ENCODE measurements at places on chromosomes 12 and 14.

DNA sequence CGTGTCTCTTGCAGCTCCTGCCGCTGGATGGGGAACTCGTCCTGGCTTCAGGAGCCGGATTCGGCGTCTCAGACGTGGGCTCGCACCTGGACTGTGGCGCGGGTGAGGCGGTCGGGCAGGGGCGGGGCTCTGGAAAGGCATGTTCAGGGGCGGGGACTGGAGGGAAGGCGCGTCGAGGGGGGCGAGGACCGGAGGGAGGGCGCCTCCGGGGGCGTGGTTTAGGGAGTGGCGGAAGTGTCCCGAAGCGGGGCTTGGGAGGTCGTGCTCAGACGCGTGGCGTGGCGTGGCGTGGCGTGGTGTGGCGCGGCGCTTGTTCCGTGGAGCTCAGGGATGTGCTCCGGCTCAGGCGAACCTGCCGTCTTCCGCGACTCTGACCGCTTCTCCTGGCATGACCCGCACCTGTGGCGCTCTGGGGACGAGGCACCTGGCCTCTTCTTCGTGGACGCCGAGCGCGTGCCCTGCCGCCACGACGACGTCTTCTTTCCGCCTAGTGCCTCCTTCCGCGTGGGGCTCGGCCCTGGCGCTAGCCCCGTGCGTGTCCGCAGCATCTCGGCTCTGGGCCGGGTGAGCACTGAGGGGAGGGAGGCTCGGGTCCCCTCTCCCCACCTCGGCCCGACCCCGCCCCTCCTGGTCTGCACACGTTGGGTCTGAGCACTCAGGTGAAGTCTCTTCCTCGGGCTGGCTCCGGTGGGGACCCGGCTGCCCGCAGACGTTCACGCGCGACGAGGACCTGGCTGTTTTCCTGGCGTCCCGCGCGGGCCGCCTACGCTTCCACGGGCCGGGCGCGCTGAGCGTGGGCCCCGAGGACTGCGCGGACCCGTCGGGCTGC lies 6.2 kb downstream of the AMN start:
- DNase-seq = peak; percentile 43

GRCh38 chr12:7498809-7499208 lies 4.8 kb downstream of the CD163 start:
- DNase-seq = no peak

- DNase-seq = no peak
These were observed 659 bp downstream of the TRAFD1 start for GRCh38 chr12:112126000-112126438.

DNA sequence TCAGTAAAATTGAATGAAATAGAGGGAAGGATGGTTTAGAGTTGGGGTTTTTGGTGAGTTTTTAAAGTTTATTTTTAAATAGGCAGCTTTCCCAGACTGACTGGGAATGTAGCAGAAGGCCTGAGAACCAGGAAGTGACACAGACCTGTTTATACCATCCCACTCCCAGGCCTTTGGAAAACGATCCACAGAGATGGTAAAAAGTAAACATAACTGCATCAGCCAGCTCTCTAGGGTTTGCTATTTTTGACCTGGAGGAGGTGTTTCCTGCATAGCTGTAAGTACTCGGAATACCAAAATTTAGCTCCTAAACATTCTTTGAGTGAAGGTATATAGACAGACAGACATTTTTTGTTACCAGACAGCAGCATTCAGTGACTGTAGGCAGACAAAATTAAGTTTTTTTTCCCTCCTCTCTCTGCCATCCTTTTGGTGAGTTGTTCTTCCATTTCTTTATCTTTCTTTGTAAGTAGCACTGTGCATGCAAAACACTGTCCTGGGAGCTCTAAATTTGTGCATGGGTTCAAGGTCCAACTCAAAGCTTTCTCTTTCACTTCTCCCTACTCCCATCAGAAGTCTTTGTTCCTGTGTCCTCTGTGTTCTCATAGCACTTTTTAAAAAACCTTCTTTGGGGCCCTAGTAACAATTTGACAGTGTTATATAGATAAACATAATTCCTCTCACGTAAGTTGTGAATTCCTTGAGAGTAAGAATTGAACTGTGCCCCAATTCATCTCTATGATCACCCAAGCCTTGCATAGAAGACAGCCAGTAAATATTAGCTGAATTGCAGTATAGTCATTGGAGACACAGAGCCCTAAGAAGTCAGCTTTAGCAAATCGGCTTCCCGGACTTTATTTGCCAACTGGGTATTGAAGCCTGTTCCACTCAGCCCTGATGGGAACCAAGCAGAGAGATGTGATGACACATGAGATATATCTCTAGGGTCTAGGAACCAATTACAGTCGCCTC lies 37.4 kb downstream of the SUSD6 start:
- no peak for DNase-seq

- DNase-seq = no peak
These were observed 222.5 kb downstream of the PIK3C2G start for GRCh38 chr12:18483698-18484325.

DNA sequence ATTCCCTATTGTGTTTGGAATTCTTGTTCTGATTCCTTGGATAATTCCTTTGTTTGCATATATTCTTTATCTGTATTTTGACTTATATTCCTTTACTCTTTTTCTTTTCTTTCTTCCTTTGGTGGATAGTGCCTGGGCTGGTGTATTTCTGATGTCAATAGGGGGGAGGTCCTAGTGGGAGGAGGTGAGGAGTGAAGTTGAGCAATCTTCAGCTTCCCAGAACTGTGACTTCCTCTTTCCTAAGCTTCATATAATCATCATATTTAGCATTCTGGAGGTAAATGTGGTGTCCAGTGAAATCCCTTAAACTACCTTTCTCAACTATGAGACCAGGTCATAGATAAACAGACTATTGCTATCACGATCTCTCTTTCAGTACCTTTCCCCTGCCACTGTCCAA lies 29.6 kb upstream of the TBPL2 start:
- no peak for DNase-seq

DNA sequence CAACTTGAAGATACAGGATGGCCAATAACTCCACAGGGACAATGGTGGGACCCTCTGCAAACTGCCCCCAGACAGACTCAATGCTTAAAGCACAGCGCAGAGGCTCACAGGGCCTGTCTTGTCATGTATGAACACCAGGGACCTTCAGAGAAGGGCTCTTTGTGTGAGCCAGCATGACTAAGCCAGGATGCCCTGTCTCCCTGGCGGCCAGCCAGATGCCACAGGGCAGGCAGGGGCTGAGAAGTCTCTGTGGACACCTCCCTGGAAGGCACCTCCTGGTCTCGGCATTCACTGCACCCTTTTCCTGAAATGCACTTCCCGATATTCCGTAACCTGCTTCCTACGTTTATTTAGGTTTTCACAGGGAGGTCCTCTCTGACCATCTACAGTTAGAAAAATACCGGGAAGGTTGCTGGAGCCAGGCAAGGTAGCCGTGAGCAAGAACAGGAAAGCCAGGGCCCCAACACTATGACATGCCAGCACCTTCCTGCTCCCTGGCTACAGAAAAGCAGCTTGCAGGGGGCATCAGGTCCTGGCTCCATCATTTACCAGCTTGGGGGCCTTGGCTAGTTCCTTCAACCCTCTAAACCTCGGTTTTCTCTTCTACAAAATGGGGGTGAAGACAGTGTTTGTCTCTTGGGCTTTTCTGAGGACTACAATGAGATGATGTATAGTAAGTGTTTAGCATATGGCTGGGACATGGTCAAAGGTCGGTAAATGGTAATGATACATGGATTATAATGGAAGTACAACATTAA lies 65.0 kb downstream of the PITPNM2 start:
- DNase-seq = no peak

- no peak for DNase-seq
These were observed 192.1 kb downstream of the CPNE8 start for GRCh38 chr12:38713294-38713693.

DNA sequence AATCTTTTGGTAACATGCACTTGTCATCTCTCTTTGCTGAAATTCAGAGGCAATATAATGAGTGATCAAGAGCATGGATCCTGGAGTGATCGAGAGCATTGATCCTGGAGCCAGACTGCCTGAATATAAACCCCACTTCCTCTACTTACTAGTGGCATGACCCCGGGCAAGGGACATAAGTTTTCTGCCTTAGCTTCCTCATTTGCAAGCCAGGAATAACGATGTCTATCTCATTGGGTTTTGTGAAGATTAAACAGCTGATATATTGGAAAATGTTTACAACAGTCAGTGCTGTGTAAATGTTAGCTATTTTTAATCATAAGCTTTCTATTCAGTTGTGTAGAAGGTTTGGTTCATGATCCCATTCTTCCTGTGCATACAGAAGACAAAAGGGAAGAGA lies 2.4 kb upstream of the CSRNP2 start:
- DNase-seq = no peak

DNA sequence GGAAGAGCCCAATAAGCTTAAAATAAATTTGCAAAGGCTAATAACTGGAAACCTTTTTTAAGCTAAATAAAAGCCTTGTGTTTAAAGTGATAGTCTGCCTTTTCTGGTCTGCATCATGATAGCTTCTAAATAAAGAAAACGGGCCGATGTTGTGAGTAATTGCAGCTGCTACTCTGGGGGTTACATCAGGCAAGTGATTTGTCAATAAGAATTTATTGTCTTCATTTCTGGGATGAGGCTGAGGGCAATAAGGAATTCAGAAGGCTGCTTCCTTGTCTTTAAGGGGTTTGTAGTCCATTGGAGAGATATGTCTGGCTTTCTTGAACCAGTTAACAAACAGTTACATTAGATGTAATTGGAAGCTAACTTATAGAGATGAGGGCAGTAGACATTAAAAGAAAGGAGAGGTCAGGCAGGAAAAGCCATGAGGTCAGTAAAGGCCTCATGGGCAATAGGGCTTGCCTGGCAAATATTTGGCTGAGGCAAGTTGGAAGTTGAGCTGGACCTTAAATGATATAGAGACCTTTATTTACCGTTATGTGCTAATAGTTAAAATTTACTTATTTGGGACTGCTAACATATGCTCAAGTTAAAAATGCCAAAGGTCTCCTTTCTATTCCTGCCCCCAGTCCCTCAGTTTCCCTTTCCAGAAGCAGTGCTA lies 85.0 kb downstream of the CRADD start:
- no peak for DNase-seq

DNA sequence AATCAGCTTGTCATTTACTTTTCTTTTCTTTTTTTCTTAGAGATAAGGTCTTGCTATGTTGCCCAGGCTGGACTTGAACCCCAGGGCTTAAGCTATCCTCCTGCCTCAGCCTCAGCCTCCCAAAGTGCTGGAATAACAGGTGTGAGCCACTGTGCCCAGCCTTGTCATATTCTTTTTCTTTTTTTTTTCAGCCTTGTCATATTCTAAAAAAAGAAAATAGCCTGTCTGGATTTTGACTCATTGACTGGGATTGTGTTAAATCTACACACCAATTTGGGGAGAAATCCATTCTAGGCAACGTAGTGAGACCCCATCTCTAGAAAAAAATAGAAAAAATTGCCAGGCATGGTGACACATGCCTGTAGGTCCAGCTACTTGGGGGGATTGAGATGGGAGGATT lies 24.1 kb downstream of the ATP5MC2 start:
- DNase-seq = no peak

GRCh38 chr14:72480464-72481243 lies 413.2 kb downstream of the DPF3 start:
- DNase-seq = peak; percentile 27

- DNase-seq = no peak
These were observed 16.0 kb downstream of the DBX2 start for GRCh38 chr12:45034861-45035265.

DNA sequence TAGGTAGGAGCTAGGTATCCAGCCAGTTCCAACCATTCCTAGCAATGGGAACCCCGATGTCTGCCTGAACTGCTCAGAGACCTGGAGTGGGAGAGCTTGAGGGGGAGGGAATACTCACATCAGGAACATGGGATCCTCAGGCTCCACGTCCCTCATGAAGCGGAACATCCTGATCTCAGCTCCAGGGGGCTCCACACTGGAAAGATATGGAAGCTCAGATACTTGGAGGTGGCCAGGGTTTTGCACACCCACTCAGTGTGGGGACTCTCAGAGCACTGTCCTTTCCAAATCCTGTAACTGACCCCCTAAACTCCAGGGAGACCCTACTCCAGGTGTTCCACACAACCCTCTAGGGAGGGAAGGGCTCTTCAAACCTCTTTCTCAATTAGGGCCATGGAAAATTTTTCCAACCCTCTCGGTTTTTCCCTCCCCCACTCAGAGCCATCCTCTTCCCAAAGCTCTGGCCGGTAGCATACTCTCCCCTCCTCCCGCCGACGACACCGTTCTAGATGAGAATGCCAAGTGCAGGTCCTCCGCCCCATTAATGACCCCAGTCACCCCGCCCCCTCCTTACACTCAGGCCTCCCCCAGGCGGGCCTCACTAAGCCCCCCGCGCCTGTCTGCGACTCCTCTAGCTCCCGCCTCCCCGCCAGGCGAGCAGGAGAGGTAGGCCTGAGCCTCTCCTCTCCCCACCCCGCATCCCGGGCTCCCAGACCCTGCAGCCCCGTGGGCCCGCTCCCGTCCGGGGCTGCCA lies 597 bp downstream of the MLF2 start:
- DNase-seq = no peak

- DNase-seq = no peak
These were observed 62.4 kb downstream of the SETD3 start for GRCh38 chr14:99418242-99418641.

DNA sequence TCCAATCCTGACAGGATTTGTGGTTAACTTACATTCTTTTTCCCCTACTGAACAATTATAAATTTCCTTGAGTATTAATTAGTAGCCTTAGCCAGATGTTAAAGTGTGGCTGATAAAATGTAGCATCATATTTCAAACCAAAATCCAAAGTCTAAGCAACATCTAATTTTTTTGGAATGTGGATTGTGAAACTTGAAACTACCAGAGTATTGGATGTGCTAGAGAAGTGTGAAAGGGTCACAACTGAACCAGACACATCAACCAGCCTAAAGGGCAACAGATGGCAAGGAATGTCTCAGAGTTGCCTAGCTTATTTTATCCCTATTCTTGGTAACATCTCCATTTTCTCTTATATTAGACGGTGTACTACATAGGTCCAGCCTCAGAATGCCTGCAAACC lies 153.1 kb upstream of the DCN start:
- DNase-seq = no peak

DNA sequence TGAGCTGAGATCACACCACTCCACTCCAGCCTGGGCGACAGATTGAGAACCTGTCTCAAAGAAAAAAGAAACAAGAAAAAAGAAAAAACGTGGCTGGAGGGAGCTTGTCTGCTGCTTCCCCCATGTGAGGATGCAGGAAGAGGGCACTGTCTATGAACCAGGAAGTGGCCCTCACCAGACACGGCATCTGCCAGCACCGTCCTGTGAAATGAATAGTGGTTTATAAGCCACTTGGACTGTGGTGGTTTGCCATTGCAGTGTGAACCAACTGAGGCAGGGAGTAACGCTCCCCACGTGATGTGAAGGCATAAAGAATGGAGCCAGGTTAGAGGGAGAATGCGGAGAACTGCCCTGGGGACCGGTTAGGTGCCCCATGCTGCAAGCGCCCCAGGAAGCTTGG lies 4.5 kb upstream of the BRF1 start:
- no peak for DNase-seq
